ENCODE measurements at places on chromosomes 4 and X.
A peak's percentile ranks its signal among the peaks of the same experiment; 100 is the strongest.

DNA sequence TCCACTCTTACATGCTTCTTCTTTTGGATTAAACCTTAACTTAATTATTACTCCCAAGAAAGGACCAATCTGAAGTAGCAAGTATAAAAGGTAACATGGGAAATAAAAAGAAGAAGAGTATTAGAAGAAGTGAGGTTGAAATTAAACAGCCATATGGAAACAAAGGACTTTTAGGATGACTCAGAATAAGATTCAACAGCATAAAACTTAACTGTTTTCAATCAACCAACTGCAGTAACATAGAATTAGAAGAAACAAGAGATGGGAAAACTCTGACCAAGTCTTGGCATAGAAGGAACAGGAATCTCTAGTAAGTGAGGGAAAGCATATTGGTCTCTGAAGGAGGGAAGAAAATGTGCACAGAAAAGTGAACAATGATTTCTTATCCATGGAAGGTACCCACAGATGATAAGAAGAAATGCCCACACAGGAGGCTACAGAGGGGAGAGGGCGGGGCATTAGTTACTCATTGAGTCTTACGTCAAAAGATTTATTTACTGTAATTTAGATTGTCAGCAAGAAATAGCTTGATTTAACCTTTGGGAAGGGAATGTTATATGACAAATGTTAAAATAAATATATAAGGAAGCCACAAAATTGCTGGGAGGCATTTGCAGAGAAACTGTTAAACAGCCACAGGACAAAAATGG lies 177.3 kb downstream of the BANK1 start:
- no peak for DNase-seq

- DNase-seq = no peak
These were observed 542.9 kb upstream of the GRIA3 start for GRCh38 chrX:122641136-122641535.

DNA sequence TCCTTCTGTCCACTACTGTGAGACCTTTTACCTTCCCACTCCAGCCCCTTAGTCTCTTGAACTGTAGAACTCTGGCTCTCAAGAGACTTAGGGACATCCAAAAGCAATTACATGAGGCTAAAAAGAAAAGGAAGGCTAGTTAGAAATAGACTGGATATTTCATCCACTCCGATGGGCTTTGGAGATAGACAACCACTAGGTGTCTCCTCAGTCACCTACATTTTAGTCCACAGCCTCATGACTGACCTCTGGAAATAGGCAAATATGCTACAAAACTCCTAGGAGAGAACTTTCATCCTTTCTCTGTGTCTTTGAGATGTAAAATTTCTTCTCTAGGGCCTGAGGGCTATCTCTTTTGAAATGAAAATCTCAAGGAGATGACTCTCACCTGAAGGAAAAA lies 45.1 kb upstream of the LAMP2 start:
- DNase-seq = no peak

- no peak for DNase-seq
These were observed 134.5 kb upstream of the IL15 start for GRCh38 chr4:141501931-141502330.

DNA sequence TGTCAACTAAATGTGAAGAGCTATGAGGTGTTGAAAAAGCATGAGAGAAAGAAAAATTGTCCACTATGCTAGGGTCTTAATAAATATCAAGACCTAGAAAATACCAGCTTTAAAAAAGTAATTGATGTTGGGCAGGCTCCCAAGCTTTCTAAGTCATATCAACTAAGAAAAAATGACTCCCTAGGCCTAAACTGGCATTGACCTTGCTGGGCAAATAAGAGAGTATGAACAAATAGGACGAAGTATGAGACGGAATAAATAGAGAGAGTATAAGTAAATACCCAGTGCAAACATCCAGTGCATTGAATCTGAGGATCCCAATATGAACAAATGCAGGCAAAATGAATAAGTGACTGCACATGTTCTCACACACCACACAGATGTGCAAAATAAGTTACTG lies 3.2 kb downstream of the KDR start:
- DNase-seq = no peak

DNA sequence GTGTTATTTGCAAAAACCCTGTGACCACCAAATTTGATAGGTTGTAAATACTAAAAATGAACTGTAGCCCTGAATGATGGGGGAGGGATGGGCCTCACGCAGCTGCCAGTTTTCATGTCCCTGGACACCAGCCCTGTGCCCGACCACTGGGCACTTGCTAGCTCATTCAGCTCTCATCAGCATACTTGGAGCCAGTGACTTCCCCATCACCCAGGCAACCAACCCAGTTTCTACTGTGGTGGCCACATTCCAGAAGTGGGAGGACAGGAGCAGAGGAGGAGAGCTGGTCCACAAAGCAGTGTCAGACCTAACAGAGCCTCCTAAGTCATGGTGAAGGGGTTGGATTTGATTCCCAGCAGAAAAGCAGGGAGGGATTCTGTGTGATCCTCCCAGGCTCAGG lies 128.2 kb downstream of the CPEB2 start:
- DNase-seq = no peak

DNA sequence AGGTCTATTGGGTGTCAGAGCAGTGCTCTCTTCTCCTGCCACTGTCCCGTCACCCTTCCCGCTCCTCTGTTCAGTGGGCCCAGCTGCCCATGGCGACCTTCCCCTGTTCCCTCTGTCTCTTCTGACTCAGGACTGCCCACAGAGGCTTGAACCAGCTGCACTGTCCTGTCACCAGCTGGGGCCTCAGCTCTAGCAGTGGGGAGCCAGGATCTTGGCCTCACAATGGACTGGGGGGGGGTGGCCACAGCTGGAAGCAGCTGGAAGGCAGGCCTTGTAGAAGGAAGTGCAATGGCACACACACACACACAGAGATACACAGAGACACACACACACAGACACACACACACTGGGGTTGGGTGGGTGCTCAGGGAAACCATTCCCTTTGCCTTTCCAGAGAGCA lies 114.0 kb upstream of the PJA1 start:
- no peak for DNase-seq

GRCh38 chrX:57821703-57822387 lies 88.4 kb downstream of the ZXDA start:
- no peak for DNase-seq

- no peak for DNase-seq
These were observed 57.2 kb downstream of the EGF start for GRCh38 chr4:109969919-109970318.

- no peak for DNase-seq
These were observed 105.8 kb downstream of the FAM53A start for GRCh38 chr4:1578251-1578773.

- no peak for DNase-seq
These were observed 17.0 kb downstream of the ADD1 start for GRCh38 chr4:2860391-2861348.

- DNase-seq = no peak
These were observed 32.3 kb downstream of the CYBB start for GRCh38 chrX:37812110-37812509.

DNA sequence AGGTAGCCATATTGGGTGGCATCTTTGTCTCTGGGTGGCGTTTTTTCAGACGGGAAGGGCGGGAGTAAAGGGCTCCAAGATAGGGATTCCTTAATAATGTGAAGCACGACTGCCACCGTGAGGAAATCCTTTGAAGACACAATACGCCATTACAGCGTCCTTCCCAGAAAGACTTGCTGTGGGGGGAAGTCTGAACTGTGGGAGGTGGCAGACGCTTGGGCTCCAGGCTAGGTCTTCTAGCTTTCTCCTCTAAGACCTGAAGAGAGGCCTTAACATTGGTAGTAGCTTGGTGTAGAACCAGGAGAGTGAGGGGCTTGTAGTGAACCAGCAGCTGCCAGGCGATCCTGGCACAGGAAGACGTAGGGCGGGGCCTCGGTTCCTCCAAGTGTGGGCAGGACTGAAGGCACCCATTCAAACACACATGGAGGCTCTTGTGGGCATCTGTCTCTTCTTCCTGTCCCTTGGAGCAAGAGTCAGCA lies 197.3 kb downstream of the OR13H1 start:
- DNase-seq = peak; percentile 71

DNA sequence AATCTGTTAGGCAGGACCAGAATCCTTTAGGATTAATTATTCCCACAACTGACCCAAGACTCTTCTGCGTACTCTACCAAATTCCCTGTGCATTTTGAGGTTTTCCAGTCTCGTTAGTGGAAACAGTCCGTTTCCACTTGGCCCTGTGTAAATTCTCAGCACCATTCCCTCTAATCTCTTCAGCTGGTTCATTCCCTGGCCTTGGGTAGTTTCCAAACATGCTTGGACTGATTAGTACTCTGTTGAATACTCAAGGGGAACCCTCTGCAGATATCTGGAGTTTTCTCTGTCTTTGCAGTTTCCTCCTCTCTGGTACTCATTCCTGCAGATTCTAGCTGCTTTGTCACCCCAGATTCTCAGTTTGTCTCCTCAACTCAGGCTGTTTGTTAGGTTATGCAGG lies 80.4 kb downstream of the ZFX start:
- DNase-seq = no peak

DNA sequence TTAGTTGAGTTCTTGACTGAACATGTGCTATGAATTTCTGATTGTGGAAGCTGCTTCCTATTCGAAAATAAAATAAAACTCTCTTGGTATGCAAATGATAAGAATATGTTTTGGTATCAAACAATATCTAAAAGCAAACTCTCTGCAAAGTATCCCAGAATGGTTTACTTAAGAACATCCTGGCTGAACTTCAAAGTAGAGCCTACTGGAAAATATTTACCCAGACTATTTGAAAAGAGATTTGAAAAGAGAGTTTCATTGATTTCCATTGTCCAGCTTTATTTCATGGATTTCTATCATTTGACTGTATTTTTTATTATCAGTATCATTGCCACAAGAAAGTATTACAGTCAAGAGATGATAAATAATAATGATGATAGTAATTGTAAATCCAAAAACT lies 171.1 kb upstream of the SLC7A11 start:
- no peak for DNase-seq

GRCh38 chr4:33104273-33104672 lies 2384.1 kb downstream of the PCDH7 start:
- no peak for DNase-seq

- DNase-seq = no peak
These were observed 28.4 kb downstream of the RNF4 start for GRCh38 chr4:2497324-2497723.

- no peak for DNase-seq
These were observed 52.7 kb downstream of the GABRB1 start for GRCh38 chr4:47084111-47084510.

DNA sequence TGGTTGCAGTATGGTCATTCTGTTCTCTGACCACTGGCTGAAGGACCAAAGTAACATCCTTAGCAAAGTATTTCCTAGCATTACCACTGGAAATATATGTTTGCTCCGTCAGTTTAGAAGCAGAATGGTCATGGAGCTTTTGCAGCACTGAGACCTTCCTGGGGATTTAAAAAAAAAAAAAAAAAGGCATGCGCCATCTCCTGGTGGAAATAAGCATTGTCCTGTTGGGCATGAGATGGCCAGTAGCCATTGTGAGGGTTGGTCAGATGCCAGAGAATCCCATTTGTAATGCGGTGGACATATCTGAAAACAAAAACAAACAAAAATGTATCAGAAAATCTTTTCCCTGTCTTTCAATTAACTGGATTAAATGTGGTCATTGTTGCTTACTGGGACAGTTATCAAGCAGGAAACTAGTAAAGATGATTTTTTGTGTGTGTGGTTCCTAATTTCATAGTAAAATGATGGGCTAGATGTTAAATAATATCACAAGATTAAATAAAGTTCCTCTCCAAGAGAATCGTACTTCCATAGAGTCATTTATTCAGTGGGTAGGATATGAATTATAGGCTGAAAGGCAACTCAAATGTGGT lies 139.6 kb downstream of the SOWAHB start:
- DNase-seq = no peak

DNA sequence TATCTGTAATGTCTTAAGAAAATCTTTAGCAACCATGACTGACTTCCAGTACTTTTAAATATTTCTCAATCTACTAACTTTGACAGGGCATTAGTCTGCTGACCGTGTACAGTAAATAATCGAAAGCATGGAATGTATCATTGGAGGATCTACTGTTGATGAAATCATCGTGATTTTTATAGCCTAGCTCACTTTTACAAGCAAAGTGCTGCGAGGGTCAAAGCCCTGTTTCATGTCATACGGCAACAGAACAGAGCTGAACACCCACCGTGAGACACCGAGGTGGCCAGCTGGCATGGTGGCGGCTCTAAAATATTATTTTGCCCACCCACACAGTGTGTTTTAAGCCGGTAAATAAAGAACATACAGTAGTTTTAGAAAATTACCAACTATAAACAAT lies 679.3 kb downstream of the FAT4 start:
- DNase-seq = no peak

DNA sequence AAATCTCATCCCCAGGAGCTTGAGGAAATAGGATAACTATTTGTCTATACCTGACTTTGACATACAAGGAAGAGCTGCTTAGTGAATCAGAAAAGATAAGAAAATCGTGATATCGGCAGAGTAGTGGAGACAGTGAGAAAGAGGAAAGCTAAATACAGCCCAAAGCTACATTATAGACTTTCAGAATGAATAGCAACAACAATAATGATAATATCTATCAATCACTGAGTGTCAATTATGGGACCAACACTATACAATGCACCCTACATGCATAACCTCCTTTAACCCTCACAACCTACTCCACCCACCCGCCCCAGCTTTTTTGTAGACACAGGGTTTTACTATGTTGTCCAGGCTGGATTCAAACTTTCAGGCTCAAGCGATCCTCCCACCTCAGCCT lies 205.1 kb downstream of the PPP3CA start:
- no peak for DNase-seq

GRCh38 chr4:75831856-75832405 lies 70.3 kb downstream of the PPEF2 start:
- no peak for DNase-seq

GRCh38 chrX:66914080-66914479 lies 275.2 kb upstream of the EDA2R start:
- DNase-seq = no peak

DNA sequence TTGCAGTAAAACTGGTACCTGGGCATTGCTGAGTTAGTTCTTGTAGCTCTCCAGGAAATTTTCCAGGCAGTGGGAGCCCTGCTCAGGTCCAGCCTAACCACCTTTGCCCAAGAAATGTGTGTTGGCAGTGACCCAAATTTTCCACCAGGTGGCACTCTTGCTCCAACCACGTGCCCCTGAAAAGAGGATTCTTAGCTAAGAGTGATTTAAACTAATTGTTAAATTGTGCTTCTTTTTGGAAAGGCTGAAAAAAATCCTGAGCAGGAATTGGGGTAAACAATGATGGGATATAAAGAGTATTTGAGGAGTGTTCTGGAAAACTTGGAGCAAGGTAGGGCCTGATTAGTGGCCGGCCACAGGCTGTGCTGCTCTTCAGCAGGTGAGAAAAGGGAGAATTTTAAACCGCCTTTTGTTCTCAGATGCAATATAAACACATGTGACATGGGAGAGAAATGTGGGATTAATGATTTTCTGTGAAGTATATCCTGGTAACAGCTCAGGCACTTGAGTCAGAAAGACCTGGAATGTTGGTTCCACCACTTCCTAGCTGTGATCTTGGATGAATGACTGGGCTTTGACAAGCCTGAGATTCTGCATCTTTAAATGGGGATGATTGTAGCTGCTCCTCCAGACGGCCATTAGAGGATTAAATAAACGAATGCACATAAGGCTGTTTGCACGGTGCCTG lies 219.6 kb downstream of the PTTG2 start:
- peak; percentile 29 for DNase-seq

- no peak for DNase-seq
These were observed 19.9 kb upstream of the ZIC3 start for GRCh38 chrX:137545711-137546651.

Measured in T-helper 22 cell (primary cell).